ENCODE measurements at places on chromosomes 13 and 19.

- DNase-seq: no peak
These were observed 7.1 kb upstream of the ELOF1 start for GRCh38 chr19:11566164-11566563.

GRCh38 chr13:75617230-75617629 is 18.9 kb upstream of the LMO7 start:
- DNase-seq: no peak

GRCh38 chr13:112603641-112604225 is 15.8 kb upstream of the TUBGCP3 start:
- DNase-seq: no peak

GRCh38 chr19:41424335-41425173 is 2.6 kb downstream of the B3GNT8 start:
- no peak for DNase-seq
